NCI-H187 treated with DMSO at 0.1 percent for 48 hours (cell line): ENCODE measurements at places on chromosomes 7 and 10.

DNA sequence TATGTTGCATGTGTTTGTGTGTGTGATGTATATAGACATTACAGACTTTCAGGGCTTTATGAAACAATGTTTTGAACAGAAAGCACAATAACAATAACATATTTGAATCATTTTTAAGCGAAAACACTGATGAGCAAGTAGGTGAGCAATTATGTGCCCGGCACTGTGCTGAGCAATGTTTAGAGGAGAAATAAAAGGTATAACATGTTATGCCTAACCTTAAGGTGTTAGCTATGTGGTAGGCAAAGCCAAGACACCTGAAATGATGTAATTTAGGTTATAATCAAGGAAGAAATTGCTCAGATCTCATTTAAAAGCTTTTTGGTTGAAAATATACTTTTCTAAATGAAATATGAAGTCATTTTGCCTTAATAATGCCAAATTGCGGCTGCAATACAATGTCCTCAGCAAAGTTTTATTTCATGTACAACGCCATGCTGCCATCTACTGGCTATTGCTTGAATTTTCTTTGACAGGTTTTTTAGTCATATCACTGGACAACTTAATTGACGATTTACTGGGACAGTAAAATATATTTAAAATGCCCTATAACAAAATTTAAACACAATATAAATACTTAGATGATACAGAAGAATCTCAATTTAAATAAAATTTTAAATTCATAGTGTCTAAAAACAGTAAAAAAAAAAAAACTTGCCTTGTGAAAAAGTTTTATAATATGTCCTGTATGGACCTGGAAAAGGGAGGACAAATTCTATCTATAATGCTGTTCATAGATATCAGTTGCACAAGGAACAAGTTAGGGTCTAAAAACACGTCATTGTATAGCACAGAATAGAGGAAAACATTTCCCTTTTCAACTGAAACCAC, 131.1 kb upstream of the CDK1 start:
- no peak for DNase-seq

DNA sequence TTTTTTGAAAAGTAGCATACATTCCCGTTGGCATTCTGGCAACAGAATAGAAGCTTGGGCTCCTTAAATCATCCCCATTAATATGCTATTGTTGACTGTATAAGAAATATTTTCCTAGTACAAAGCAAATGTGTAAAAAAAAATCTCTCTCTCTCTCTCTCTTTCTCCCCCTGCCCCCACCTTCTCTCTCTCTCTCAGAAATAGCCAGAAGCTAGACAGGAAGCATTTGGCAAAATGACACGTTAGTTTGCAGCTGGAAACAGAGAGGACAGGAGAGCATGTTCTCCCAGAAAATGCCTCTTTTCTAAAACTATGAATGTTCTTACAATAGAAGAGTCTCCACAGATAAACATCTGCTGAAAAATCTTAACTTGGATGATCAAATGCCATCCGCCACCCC, 59.6 kb upstream of the AKR1E2 start:
- DNase-seq, result no peak

GRCh38 chr10:4909118-4909517, 54.1 kb upstream of the AKR1C1 start:
- no peak for DNase-seq

GRCh38 chr10:118997379-118997778, 32.1 kb upstream of the NANOS1 start:
- no peak for DNase-seq

- DNase-seq, result no peak
Observed at GRCh38 chr7:130279286-130279685, 12.6 kb downstream of the CPA2 start.

DNA sequence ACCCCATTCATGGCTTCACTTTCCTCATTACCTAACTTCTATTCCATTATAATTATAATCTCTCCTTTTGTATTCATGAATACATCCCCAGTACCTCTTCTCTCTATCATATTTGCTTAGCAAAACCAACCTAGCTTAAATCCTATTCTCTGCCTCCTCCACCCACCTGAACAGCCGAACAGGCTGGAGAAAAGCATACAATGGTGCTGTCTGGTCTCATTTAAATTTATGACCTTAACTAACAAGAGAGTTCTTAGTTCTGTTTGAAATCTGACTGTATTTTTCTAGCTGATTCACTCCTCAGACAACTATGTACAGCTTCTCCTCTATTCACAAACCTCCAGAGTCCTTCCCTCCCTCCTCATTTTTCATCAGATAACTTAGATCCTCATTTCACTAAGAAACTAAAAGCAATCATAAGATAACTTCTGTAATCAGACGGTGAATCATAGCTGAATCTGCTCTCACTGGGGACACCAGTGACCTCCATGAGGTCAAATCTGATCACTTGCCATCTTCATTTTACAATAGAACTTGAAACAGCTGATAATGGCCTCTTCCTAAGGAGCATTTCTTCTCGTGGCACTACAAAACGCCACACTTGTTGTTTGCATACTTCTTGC, 233.9 kb upstream of the AOAH start:
- DNase-seq, result no peak

GRCh38 chr7:2112261-2113198, 120.2 kb downstream of the MAD1L1 start:
- DNase-seq, result no peak

DNA sequence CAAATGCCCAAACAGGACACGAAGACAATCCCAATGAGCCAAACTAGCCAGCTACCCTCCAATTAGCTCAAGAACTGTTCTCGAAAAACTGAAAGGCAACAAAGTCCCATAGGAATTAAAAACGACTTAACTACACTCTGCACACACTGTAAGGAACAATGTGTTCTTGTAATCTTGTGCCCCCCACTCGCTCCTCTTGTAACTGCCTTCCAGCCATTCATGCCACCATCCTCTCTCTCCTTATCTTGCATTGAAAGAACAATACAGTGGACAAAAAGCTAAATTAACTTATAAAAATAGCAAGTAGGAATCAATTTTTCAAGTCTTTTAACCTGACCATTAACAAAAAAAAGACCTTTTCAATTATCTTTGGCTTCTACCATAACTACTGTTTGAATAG, 2.9 kb downstream of the CYTH3 start:
- DNase-seq, result no peak
